NCI-H2081 treated with DMSO at 0.1 percent for 48 hours (cell line): ENCODE measurements at places on chromosomes 11 and 22.

DNA sequence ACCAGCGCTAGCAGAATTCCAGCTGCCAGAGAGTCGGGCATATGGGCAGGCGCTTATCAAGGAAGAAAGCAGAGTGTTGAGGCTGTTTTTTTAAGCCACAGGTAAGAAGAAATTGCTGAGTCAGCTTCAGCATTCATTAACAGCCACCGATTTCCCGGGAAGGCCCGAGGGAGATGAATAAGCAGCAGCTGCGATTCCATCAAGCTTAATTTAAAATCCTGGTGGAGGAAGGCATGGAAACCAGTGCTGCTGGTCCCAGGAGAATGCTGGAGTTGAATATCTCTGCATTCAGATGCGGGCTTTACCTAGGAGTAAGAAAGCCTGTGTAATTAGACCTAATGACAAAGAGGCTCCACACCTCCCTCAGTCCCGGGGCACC, 168.8 kb downstream of the BRD1 start:
- DNase-seq = no peak

- DNase-seq = no peak
These were observed 6.4 kb downstream of the RAPSN start for GRCh38 chr11:47442514-47442913.

GRCh38 chr11:22769081-22769480, 60.5 kb downstream of the SVIP start:
- DNase-seq = no peak

GRCh38 chr11:45455536-45455935, 169.4 kb upstream of the SYT13 start:
- no peak for DNase-seq

DNA sequence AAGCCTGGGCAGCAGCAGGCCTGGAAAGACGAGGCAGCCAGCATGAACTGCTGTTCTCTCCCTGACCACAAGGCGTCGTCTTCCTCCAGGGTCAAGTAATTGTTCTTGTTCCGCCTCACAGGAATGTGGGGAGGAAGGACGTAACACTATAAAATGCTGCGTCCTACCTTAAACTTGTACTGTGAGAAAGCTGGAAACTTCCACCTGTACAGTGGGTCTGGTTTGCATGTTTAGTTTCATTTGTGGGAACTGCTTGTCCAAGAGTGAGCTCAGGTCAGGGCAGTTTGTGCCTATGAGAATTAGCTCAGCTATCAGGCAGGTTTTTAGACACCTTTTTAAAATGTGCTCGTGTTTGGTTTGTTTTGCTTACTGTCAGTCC, 55.2 kb downstream of the PANX1 start:
- DNase-seq = no peak

DNA sequence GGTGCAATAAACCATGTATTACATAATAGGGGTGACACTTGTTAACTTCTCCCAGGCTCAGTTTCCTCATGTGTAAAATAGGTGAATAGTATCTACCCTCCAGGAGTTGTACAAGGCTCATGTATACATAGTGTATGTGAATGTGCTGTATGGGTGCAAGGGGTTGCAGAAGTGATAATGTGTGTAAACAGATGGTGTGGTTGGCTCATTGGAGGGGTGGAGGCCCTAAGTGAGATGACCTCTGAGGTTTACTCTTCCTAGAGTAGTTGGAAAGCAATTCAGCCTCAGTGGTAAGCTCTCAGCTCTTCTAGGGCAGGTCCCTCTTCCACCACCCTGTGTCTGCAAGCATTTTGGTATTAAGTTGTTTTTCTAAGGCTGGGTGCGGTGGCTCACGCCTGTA, 102.4 kb downstream of the PTPRJ start:
- DNase-seq = no peak

GRCh38 chr11:96303064-96303463, 39.9 kb downstream of the MAML2 start:
- no peak for DNase-seq

DNA sequence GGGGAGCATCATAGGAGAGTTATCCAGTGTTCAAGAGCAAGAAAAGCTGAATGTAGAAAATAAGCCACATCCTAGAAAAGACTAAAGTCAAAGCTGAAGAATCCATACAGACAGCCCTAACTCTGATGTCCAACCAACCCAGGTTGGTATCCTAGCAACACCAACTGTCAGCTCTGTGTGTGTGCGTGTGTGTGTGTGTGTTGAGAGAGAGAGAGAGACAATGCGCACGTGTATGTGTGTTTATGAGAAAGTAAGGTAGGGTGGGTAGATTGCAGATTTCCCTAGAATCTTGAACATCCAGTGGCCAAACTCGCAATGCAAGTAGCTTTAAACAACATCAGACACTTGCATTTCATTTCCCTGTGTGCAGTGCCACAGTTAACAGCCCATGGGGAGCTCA, 274.9 kb downstream of the FAM181B start:
- DNase-seq = no peak

GRCh38 chr22:49408102-49408836, 419.4 kb downstream of the BRD1 start:
- no peak for DNase-seq

DNA sequence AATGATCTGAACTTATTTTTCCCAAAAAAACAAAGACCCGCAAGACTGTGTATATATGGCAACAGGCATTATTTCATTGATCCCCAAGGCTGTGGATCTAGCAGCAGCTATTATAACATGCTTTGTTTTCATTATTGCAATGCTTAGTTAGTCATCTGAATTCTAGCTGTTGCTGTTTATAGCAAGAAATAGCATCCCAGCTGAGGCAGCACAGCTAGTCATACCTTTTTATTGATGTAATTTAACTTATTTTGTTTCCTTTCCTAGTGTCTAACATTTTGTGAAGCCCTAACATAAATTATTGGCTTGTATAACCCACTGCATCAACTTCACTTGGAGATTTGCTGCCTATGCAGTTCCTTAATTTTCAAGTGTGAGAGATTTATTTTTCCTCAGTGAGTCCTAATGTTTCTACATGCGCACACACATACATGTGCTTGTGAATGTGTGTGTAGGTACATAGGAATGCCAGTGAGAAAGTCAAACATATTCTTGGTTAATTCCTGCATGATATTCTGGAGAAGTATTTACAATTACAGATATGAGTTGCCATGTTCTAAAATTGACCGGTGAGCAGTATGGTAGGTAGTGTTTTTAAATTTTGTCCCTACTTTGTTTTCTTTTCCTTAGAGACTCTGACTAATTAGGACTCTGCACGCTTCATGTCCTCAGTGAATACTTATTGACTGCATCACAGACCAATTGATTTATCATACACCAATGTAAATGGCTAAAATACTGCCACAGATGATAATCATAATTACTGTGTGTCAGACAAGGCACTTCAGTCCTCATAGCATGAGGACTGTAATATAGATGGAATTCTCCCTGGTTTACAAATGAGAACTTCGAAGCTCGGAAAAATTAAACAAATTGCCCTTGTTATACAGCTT, 119.3 kb downstream of the WNT11 start:
- DNase-seq = no peak
